Activated T-cell treated with anti-CD3 and anti-CD28 coated beads, Interleukin-2, amount 50 U/mL, for 72 hours (primary cell): ENCODE measurements at places on chromosomes 5 and 9. TPM values are rescaled to one million over a fixed set of nuclear protein-coding genes. Genes with fewer than 3 reads are reported as not detected.

PCDHA1 gene
- not detected for total RNA-seq

DNA sequence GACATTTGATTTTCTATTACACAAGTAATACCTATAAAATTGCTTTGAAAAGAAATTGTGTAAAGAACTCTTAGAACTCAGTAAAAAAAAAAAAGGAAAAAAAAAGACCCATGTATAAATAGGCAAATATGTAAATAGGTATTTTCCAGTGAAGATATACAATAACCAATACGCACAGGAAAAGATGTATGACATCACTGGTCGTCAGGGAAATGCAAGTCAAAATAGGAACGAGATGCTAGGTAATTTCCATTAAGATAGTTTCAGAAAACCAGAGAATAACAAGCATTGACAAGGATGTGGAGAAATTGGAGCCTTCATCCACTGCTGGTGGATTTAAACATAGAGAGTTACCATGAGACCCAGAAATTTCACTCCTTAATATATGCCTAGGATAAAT, 708.8 kb downstream of the MTRR start:
- no peak for DNase-seq

DNA sequence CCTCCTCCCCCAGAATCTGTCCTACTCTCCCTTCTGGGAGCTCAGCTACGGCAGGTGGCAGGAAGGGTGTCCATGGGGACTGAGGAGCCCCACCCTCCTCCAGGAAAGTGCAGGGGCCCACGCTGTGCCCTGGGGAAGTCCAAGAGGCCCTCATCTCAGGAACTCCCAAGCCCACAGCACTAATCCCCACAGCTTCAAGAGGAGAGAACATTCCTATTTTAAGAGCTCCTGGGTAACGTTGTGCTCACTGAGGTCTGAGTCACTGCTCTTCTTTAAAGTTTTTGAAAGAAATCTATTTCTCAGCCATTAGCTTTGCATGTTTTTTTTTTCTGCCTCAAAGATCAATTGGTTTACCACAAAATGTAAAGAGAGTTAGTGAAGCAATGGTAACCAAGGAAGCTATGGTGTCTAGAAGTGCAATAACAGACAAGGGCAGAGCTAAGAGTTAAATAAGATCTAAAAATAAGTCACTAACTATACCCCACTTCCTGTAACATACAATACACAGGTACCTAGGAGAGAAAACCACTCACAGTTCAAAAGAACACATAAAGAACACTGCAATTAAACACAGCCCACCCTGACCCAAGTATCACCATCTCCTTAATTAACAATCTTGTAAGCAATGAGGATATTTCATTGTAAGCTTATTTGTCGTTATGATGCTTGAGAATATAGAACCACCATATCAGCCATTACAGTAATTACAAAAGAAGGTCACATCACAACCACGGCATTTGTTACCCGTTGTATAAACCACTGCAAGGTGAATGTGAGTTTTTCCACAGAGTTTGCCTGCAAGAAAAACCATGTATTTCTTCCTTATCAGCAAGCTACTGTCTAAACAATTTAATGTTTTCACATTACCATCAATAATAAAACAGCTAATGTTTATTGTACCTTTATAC, 382.3 kb upstream of the SLC30A5 start:
- DNase-seq: peak; percentile 3

GRCh38 chr5:69042915-69043654, 50.7 kb upstream of the SLC30A5 start:
- DNase-seq: peak; percentile 76

CNTNAP3 gene
- total RNA-seq: not detected

DNA sequence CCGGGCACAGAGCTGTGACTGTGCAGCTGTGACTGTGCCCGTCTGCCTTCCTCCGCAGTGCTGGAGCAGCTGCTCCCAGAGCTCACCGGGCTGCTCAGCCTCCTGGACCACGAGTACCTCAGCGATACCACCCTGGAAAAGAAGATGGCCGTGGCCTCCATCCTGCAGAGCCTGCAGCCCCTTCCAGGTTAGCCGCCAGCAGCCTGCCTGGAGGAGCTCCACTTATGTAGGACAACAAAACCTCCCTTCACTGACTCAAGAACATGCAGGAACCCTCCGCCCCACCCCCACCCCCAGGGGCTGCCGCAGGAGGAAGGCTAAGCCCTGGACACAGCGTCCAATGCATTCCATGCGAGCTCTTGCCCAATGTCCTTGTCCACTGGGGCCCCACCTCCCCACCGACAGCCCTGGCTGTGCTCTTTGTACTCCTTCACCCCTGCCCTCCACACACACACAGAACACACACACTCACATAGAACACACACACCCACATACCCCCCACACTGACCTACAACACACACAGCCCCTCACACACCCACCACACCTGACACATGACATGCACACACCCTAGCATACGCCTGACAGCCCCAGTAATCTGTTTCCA, 27.9 kb downstream of the AFAP1L1 start:
- no peak for DNase-seq

- no peak for DNase-seq
Measured at GRCh38 chr5:172668594-172669071, 27.6 kb downstream of the NEURL1B start.

GRCh38 chr5:7464182-7464581, 68.2 kb downstream of the ADCY2 start:
- DNase-seq: no peak

DNA sequence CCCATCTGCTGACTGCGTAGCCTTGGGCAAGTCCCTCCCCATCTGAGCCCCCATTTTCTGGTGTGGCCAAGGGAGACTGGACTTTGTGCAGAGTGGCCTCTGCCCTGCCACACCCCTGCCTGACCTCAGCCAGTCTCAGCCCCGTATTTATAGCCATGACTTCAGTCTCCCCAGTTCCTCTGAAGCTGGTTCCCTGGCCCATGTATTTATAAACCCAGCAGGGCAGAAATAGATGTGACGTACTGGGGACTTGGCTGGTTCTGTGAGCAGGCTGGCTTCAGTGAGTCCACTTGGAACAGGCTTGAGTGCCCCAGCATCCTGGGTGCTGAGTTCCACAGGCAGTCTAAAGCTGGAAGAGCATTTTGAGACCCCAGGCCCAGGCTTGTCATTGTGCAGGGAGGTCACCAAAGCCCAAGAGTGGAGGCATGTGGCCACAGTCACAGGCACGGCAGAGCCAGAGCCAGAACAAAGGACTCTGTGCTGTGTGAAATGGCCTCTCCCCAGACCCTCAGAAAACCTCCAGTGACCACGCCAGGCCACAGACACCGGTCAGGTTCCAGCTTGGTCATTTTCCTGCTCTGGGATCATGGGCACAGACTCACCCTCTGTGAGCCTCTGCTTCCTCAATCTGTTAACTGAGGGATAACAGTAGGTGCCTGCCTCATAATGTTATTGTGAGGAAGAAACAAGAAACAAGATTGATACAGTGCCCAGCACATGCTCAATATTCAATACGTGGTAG, 30.4 kb upstream of the SYNPO start:
- DNase-seq: no peak

AQP3 gene
- total RNA-seq: 12.0 TPM

DNA sequence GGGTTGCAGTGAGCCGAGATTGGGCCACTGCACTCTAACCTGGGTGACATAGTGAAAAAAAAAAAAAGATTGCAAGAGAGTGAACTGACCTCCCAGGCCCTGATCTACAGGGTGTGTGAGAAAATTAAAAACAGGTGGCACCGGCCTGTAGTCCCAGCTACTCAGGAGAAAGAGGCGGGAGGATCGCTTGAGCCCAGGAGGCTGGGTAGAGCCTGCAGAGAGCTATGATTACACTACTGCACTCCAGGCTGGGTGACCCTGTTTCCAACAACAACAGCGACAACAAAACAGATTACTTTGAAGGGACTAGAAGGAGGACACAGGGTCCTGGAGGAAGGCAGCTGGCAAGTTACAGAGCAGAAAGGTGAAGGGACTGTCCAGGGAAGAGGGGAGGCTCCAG, 42.2 kb upstream of the FABP6 start:
- no peak for DNase-seq

GRCh38 chr9:134688661-134689320, 47.2 kb downstream of the COL5A1 start:
- DNase-seq: no peak

SH3TC2 gene
- 0.24 TPM for total RNA-seq

- DNase-seq: no peak
Measured at GRCh38 chr5:133147411-133147810, 95.6 kb downstream of the HSPA4 start.

DNA sequence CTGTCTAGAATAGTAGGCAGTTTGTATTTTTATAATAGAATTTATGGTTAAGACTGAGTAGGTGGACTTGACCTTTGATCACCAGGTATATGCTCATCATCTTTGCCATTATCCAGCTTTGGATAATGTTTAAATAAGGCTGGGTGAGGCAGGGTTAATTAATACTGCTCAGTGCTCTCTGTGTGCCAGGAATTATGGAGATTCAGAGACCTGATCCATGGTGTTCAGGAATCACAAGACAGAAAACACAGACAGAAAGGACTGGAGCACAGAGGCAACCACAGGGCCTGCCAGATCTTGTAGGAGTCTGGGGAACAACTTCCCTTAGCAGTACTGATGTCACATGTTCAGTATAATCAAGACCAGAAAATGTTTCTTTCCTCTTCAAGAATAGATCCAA, 186.3 kb upstream of the ADCY2 start:
- DNase-seq: no peak

GRCh38 chr9:115132648-115133047, 14.7 kb upstream of the TNC start:
- no peak for DNase-seq

DNA sequence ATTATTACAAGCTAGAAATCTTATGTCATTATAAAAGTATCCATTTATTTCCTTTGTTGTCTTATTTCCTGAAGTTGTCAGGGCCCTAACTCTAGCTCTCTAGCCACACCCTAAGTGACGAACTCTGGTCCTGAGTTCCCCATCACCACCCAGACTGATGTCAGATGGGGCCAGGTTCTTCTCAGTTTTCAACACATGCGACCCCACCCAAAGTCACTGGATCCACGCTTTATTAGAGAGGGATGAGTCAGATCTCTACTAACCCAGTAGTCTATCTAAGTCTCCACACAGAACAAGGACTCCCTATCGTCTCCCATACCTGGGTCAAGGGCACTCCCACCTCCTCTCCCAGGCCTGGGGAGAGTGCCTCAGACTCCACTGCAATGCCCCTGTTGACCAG, 6.8 kb upstream of the FEM1C start:
- no peak for DNase-seq

DNA sequence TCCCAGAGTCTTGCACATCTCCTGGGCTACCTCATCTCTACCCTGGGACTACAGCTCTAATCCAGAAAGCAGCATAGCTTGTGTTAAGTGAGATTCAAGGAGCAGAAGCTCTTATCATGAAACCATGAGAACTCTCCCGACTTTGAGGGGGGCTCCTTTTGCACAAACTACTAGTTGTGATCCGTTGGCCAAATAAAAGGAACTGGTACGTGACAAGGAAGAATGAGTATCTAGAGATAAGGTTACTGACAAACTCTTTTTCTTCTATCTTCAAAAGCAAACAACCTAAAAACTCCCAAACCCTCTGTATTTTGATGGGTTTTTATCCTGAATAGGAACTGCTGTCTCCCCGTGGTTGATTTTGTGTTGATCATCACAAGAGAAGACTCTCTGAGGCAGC, 168.5 kb downstream of the SLC24A2 start:
- no peak for DNase-seq

DNA sequence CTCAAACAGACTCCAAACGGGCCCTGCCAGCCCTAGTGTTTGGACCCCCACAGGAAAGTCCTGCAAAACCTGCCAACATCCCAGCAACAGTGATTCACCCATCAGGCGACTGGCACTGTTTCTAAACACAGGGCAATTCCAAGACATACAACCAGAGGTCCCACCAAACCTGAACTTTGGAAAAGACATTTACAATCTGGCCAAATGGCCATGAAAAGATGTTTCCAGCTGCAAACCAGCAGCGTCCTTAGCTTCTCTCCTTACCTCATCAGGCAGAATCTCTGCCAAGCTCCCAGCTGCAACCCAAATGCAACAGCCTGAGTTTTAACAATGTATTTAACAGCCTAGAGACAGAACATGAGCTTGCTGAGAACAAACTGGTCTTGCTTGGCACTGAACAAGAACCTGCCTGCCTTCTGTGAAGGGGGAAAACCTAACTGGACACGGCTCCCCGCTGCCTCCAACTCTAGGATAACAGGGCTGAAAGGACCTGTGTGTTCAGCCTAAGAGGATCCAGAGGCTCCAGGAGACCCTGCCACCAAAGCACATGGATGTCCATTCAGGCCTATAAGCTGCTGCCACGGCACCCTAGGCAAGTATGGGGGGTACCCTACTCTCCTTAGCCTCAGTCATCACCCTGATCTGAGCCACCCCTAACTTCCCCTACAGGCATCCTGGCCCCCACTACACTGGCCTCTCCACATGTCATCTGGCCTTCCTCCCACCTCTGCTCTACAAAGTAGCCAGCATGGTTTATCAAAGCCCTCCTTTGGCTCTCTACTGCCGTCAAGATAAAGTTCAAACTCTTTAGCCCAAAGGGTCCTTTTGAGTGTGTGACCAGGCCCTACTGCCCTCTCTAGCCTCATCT, 5.6 kb downstream of the P4HA2 start:
- no peak for DNase-seq

HAPLN1 gene
- total RNA-seq: not detected

CLIC3 gene
- total RNA-seq: 0.65 TPM

GRCh38 chr9:132712753-132713152, 42.5 kb downstream of the GTF3C4 start:
- DNase-seq: no peak

- no peak for DNase-seq
Measured at GRCh38 chr9:34653151-34654072, 1.4 kb downstream of the IL11RA start.

DNA sequence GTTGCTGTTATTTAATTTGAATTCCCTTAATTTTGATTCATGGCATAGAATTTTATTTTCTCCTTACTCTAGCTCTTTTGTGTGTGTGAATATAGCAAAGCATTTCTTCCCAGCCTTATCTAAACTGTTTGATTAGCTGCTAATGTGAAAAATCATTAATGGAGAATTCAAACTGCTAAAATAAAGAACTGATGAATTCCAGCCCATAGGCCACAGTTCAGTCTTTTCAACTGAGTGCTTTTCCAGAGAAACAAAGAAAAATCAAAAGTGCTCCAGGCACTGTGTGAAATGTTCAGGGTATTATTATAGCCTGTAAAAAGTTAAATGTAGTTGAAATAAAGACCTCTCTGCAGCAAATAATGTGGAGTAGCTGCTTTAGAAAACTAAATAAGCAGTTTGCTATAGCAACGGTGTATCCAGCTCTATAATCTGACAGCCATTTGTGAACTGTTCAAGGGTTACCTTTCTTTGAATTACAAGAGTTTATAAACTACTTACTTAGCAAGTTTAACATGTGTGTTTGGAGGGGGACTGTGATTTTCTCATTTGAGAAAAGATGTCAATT, 123.8 kb downstream of the GIN1 start:
- no peak for DNase-seq

- DNase-seq: no peak
Measured at GRCh38 chr5:148090146-148090772, 26.5 kb downstream of the SPINK5 start.

GRCh38 chr5:91293131-91293530, 90.0 kb downstream of the ARRDC3 start:
- DNase-seq: peak; percentile 19

- DNase-seq: no peak
Measured at GRCh38 chr5:59430066-59430685, 463.4 kb downstream of the PDE4D start.

- DNase-seq: no peak
Measured at GRCh38 chr5:124056991-124057723, 545.2 kb downstream of the CSNK1G3 start.

DOCK2 gene
- total RNA-seq: 242 TPM

GRCh38 chr5:80474929-80475328, 13.0 kb upstream of the FAM151B start:
- no peak for DNase-seq
